Endothelial cell of umbilical vein (primary cell): ENCODE measurements at places on chromosomes 6 and 20. TPM values are rescaled to one million over a fixed set of nuclear protein-coding genes. Genes with fewer than 3 reads are reported as not detected.
A peak's percentile ranks its signal among the peaks of the same experiment; 100 is the strongest.

GRCh38 chr6:33846226-33846625 is 42.4 kb upstream of the MLN start:
- DNase-seq, result no peak

- no peak for DNase-seq
Measured at GRCh38 chr6:89970072-89970471, 75.8 kb downstream of the GJA10 start.

- peak; percentile 74 for DNase-seq
Measured at GRCh38 chr6:157107915-157108651, 215.2 kb downstream of the TMEM242 start.

DNA sequence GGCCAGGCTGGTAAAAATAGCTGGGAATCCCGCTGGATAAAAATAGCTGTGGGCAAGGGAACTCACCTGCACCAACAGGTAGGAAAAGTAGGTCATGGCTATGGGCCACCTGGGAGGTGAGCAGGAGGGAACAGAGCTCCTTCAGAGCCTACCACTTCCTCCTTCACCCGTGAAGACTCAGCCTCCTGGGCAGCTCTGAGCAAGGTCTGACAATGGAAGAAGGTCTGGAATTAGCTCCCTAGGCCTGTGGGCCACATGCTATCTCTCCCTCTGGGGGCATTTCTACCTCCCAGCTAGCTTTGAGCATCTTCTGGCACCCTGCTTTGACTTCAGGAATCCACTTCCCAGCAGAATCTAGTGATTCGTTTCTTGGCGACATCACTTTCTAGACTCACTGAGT is 153.9 kb downstream of the MRPL14 start:
- no peak for DNase-seq

DNA sequence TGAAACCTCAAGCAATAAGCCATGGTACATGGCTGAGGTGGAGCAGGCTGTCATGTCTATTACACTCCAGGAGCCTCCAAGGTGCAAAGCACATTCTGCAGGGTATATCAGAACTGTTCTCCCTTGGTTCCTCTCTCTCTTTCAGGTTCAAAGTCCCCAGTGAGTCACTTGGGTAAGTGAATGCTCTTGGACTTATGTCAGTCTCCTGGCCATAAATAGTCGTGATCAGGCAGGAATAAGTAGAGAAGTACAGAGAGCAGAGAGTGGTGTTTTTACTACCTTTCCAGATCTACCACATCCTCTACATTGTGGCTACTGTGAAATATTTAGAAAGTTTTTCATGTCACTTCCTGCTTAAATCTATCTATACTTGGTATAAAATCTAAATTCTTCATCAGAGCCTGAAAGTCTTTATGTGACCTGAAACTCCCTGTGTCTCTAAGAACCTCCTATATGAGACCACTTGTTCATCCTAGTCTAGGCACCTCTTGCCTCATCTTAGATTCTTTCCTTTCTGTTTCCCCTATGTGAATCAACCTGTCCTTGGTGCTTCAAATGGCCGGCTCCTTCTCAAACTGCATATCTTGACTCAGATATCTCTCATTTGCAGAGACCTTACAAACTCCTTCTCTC is 1077.6 kb upstream of the MAP3K7 start:
- DNase-seq, result no peak

- DNase-seq, result peak; percentile 57
Measured at GRCh38 chr20:48295966-48296421, 510.7 kb upstream of the SULF2 start.

DNA sequence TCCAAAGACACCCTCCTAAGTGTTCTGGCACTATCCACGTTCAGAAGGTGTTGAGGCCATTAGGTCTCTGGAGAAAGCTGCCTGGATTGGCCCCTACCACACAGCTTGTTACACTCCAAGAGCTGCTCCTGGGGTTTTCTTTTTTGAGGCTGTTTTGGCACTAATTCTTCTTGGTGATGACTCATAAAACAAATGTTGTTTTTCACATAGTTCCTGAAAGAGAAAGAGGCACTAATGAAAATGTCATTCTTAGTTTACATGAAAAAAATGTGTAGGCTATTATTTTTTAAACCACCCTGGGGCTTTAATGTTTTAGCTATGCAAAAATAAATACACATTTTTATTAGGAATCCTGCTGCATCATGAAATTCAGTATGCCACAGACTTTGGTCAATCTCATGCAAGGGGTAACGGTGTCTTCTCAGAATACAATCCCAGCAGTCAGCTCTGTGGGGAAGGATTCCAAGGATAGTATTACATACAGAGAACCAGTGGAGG is 38.1 kb downstream of the TBPL1 start:
- DNase-seq, result peak; percentile 80

- DNase-seq, result no peak
Measured at GRCh38 chr20:45742596-45742995, 20.4 kb downstream of the SPINT4 start.

DNA sequence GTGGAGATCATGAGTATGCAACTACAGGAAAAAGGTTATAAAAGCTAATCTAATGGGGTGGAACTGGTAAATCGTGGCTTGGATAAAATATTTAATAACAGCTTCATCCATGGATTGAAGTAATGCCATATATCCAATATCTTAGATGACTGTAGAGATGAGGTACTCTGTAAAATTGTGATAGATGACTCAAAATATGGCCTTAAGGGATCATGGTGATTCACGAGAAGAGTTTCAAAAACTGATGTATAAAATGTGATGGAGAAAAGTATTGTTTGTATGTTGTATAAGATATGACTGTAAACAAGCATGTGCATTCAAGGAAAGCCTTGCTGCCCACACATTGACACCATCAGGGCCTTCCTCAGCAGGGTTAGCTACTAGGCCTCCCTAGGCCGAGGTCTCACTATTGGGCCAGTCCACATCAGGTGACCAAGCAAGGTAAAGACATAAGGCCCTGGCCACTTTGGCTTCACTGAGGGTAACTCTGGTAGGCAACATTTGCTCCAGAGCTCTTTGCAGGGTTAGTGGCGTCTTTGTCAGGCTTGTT is 17.7 kb upstream of the CCN6 start:
- no peak for DNase-seq

DNA sequence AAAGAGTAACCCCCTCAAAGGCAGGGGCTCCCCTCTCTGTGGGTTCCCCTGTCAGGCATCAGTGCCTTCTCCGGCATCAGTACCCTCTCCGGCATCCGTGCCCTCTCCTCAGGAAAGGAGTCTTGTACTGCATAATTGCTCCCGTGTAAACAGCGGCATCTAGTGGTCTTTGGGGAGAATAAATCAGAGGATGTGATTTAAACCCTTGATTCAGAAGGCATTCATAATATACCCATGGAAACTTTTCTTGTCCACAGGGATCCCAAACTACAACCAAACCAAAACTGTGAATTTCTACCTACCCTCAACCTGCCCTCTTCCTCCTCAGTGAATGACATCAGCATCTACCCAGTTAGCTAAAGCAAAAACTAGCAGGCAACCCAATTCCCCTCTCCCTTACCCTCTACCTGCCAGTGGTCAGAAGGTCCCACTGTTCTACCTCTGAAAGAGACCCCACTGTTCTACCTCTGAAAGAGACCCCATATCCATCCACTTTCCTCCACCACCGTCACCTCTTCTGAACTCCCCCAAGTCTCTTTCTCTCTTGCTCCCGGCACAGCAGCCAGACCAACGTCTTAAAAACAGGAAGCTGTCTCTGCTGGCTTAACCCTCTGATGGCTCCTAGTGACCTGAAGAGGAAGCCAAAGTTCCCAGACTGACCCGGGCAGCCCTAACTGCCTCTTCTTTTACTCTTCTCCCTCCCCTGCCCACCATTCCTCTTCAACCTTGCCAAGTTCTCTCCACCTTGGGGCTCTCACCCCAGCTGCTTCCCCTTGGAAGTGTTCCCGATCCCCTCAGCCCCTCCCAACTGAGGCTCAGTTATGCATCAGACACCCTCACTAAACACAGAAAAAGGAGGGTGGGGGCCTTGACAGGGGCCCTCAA is 27.2 kb downstream of the UBE2V1 start:
- peak; percentile 85 for DNase-seq

Gene CST4
- not detected in 2 replicates for polyA plus RNA-seq

Gene CD83
- polyA plus RNA-seq, result 0.40 TPM in 2 replicates

Gene NKX2-4
- not detected in 2 replicates for polyA plus RNA-seq

Gene WASF1
- 26.0 and 27.5 TPM in 2 replicates for polyA plus RNA-seq
